Stimulated activated CD8-positive, alpha-beta memory T cell treated with anti-CD3 and anti-CD28 coated beads, Interleukin-2, amount 100 ng/mL, for 1 hour (primary cell): ENCODE measurements at places on chromosomes 3 and 15.

- DNase-seq: no peak
Observed at GRCh38 chr3:30518181-30518864, 88.1 kb upstream of the TGFBR2 start.

- no peak for DNase-seq
Observed at GRCh38 chr3:58084788-58085543, 76.7 kb downstream of the FLNB start.

DNA sequence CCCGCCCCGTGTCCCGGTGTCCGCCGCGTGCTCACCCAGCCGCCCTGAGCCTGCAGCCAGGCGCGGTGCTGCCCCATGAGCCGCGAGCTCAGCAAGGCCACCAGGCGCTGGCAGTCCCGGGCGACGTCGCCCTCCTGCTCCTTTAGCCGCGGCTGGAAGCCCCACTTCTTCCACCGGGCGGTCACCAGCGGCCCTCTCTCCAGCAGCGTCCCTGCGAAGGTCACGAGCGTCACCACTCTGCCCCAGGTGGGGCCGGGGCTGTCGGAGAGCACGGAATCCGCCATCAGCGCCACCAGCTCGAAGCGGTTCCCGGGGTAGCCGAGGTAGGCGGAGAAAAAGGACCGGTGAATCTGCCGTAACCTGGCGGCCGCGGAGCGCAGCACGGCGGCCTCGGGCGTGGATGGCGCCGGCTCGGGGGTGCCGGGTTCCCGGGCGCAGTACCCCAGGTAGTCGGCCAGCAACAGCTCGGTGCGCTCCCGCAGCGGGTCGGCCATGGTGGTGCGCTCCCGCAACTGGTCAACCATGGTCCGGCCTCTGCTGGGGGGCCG, 298 bp downstream of the BCL2L10 start:
- DNase-seq: no peak

DNA sequence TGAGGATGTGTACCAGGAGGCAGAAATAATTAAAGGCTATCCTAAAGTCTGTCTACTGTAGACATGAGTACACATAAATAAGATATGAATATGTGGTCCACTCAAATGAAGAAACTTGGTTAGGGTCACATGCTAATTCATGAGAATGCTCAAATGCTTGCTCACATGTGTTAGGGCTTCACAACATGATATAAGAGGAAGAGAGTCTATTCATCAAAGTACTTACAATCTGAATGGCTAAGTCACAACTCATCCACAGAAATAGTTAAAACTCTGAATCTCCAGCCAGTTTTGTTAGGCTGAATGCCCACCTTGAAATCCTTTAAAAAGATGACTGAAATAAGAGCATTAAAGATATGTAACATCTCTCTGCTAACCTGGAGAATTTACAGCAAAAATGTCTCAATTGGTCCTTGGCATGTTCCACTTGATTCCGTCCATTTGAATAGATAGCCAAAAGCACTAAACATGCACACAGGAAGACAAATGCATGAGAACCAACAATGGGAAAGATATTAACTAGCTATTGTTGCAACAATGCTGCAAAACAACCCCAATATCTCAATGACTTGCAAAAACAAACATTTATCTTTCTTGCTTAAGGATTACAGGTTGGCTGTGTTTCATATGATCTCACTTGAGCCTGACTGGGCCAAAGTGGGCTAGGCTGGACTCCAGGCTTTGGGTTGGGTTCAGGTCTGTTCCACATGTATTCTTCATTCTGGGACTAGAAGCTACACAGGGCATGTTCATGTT, 10.6 kb upstream of the TBC1D5 start:
- no peak for DNase-seq

DNA sequence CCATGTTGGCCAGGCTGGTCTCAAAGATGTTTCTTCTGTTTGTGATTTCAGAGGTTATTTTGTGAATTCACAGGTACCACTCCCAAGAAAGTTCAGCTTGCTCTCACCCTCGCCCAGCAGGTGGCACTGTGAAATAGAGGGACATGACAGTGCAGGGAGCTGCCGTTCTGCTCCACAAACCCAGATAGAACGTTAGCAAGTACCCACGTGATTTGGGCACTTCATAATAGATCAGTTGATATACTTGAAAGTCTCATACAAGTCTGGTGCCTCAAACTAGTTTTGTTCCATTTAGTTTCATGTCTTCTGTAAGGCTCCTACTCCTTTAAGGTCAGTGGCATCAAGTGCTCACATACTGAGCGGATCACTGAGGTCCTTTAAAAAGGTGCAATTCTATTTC, 45.5 kb downstream of the FILIP1L start:
- peak; percentile 62 for DNase-seq

GRCh38 chr3:109702252-109702651, 364.9 kb upstream of the DPPA4 start:
- DNase-seq: no peak

DNA sequence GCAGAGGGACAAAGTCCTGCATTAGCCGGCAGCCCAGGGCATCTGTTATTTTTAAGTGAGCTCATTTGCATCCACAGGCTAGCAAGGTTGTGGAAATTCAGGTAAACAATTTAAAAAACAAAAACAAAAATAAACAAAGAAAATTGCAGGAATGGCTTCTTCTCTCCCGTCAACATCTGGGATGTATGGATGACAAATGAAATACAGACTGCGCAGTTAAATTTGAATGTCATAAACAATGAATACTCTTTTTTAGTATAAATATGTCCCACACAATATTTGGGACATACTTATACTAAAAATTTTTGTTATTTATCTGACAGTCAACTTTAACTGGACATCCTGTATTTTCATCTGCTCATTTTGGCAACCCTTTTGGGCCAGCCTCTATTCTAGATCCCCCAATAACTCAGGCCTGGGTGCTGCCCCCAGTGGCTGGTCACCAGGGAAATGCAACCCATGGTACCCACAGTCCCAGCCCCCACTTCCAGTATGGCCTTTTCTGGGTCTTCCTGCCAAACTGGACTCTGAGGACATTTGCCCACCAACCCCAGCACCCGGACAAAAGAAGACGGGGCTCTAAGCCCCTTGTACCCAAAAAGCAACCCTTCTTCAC, 12.7 kb downstream of the GRM2 start:
- no peak for DNase-seq

DNA sequence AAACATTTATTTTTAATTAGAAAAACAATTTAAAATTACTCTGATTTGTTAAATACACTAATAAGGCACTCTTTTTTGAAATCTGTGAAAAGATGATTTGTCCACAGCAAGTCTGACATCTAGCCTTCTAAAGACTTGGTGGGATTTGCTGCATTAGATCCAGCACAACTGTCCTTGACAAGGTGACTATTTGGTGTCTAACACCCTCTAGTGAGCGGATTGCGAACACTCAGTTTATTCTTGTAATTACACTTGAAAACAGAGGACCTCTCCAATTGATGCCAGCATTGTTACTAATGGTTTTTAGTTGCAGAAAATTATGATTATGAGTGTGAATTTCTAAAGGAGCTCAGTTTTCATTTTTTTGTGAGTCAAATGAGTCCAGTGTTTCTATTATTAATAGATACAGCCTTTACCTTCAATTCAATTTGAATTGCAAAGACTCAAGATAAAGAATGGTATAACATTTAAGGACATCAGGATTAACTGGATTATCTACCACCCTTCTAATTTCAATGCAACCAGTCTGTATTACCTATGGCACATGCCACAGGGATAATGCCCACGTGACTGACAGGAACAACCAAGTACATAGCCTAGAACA, 29.7 kb upstream of the STRIT1 start:
- DNase-seq: no peak

GRCh38 chr3:184597829-184598573, 36.4 kb downstream of the EPHB3 start:
- DNase-seq: no peak
